NCI-H510A (cell line): ENCODE measurements at places on chromosomes 6 and 20.

GRCh38 chr20:9329355-9330101 is 184.9 kb upstream of the LAMP5 start:
- no peak for DNase-seq

GRCh38 chr6:2855061-2855519 is 13.4 kb upstream of the SERPINB1 start:
- no peak for DNase-seq

DNA sequence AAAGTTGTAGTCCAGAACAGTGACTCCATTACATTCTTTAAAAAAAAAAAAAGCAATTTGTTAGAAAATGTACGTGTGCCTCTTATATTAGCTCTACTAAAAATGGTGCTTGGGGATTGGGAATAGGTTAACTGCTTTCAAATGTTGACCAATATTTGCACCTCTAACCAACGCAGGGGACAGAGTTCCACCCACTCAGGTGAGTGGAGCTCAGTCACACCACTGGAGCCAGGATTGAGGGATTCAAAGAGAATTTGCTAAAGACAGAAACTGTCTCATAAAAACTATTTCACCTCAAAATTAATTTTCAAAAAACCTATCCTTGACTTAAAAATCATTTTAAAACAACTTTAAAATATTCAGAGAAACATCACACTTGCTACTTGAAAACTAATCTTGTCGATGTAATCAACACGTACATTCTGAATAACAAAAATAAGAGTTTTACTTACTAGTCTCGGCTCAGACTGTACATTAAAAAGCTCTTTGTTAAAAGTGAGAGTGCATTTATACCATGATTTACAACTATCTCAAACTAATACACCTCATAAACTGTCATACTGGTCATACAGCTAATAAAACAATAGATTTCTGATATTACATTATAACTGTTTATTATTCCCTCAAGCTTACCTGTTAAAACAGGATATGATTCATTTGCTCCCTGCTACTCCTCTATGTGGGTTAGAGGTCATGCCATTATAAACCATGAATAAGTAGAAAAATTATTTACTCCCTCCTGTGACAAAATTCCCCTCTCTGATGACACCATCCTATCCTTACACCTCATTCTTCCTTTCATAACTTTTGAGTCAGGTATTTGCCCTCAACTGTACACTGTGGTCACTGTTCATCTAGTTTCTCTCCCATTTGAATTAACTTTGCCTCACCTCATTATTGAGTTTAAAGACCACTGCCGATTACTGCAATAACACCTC is 88.6 kb downstream of the PDE10A start:
- no peak for DNase-seq

DNA sequence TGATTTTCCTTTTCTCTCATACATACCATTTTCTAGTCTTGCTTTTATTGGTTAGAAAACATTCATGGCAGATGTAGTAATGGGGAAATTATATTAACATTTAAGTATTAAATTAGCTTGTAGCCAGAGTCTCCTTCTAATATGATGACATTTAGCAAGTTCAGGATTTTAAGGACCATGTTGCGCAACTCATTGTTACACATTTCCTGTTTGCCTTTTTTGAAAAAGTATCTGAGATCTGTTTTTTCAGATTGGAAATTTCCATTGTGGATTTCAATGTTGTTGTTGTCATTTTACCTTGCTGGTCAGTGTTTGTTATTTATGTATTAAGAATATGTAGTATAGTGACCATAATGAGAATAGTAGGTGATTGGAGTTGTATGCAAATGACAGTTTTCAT is 38.7 kb downstream of the CDKAL1 start:
- no peak for DNase-seq

DNA sequence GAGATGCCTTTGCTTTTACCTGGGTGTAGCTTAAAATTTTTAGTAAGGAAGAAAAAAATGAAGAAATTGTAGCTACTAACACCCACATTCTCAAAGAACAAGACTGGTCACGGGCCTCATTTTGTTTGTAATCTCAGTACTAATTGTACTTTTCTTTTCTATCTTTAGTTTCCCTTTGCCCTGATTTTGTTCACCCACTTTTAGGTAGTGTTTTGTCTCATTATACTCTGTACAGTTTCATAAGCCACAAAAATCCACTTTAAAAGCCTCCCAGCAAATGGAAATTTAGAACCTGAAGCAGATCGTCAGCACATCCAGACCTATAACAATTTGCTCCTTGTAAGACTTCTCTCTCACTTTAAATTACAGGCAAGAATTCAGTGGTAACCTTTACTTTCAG is 43.3 kb downstream of the TP53INP2 start:
- DNase-seq = no peak

DNA sequence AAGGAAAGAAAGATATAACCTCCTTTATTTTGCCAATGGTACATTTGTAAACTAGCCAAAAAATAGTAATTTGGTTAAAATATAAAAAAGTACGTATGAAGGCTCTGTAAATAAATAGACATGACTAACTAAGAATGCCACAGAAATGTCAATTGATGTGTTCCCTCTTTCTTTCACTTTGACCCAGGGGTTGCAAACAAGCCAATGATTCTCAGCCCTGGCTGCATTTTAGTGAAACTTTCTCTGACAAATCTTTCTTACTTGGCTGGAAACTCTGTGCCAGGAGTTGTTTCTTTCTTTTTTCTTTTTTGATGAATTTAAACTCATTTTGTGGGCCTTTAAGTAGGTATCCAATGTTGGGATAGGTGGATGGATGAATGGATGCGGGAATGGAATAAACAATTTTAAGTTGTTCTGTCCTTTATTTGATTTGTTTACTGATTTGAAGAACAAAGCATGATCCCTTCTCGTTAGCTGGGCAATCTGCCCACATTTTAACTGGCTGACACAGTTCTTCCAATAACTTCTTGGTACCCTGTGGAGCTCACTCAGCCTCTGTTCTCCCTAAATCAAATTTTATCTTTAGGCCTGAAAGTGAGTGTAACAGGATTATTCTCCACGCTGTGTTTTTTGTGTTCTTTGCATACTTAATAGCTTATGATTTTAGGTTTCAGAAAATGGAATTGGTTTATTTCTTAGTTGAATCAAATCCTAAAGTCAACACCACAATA is 58.6 kb upstream of the GCLC start:
- DNase-seq = no peak

GRCh38 chr20:31606804-31607639 is 1.9 kb downstream of the ID1 start:
- DNase-seq = no peak

DNA sequence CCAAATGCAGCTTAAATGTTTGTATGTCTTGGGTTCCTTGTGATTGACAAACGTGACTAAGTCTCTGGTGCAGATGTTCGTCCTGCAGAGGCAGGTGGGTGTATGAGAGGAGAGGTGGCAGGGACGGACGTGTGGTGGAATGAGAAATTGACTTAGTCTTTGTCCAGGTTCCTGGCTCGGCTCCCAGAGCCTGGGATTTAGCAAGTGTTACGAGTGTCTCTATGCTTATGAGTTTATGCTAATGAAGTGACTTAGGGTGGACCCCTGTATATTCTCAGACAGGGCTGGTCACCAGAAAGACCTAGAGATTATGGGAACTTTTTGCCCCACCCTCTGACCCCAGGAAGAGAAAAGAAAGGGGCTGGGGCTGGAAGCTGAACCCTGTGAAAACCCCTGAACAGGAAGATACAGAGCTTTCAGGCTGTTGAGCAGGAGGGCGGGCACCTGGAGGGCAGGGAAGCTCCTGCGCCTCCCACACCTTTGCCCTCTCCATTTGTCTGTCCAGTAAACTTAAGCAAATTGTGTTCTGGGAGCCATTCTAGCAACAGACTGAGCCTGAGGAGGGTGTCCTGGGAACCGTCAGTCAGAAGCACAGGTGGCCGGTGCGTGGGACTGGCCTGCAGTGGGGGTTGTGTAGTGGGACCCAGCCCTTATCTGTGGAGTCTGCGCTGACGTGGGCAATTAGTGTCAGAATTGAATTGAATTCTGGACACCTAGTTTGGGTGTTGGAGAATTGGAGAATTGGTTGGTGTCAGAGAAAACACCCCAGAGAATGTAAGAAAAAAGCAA is 362.1 kb downstream of the CDH4 start:
- DNase-seq = no peak

GRCh38 chr20:17691758-17692157 is 8.0 kb upstream of the BANF2 start:
- no peak for DNase-seq

DNA sequence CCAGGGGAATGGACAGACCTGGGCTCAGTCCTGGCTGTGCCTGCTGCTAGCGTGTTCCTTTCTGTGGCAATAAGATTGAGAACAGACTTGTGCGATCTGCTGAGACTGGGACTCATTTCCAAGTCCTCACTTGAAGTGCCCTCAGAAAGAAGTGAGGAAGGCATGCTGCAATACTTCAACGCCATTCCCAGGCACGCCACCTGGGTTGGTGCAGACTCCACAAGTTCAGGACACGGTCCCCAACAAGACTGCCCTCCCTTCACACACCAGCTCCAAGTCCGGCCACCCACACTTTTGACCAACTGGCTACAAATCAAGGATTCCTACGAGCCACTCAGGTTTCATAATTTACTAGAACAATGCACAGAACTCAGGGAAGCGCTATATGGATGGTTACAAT is 391.8 kb upstream of the SULF2 start:
- DNase-seq = no peak

GRCh38 chr6:44641344-44642031 is 254.0 kb downstream of the CDC5L start:
- DNase-seq = no peak

GRCh38 chr20:13425381-13426135 is 204.5 kb downstream of the ISM1 start:
- no peak for DNase-seq

DNA sequence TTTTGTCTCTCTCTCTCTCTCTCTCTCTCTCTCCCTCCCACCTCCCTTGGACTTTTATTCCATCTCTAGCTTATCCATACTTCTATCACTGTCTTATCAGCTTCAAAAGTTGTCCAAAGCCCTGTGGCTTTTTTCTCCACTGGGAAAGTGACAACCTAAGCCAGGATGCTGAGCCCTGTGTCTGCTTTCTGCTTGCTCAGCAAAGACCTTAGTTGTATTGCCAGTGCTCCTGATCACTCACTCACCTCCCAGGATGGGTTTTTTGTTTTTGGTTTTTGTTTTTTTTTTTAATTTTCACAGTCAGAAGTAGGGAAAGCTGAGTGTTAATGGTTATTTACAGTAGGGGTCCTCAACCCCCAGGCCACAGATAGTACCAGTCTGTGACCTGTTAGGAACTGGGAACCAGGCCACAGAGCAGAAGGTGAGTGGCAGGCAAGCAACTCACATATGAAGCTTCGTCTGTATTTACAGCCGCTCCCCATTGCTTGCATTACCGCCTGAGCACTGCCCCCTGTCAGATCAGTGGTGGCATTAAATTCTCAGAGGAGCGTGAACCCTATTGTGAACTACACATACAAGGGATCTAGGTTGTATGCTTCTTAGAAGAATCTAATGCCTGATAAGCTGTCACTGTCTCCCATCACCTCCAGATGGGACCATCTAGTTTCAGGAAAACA is 125.0 kb upstream of the ID4 start:
- DNase-seq = no peak

GRCh38 chr6:76708641-76709331 is 636.3 kb upstream of the IMPG1 start:
- no peak for DNase-seq

DNA sequence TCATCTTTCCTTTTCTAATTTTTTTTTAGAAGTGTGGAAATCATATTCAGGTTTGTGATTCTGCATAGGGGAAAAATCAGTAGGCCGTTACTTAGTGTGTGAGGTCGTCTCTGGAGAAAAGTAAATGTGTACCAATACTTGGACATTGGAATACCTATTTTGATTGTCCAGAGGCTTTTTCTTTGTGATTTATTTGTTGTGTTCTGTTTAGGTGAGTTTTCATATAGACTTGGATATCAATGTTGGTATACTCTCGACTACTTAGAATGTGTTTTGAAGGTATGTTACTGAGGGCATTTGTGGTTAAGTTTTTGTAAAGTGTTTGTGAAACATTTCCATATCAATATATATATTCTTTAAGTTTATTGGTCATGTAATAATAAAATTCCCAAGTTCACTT is 2.3 kb downstream of the CD2AP start:
- DNase-seq = no peak

DNA sequence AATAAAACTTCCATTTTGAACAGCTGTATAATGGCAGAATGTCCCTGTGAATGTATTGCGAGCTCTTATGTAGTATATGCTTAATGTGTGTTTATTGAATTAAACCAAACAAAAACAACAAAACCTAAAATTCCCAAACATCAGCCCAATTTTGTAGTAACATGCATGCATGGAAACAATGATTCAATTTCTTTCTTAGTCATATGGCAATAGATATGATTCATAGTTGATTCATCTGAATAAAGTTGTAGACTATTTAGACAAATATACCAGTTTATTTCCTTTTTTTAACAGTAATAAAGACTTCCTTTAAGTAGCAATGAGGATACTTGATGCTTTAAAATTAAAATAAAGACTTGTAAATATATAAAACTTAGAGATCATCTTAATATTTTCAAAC is 670.6 kb downstream of the CD109 start:
- DNase-seq = no peak

DNA sequence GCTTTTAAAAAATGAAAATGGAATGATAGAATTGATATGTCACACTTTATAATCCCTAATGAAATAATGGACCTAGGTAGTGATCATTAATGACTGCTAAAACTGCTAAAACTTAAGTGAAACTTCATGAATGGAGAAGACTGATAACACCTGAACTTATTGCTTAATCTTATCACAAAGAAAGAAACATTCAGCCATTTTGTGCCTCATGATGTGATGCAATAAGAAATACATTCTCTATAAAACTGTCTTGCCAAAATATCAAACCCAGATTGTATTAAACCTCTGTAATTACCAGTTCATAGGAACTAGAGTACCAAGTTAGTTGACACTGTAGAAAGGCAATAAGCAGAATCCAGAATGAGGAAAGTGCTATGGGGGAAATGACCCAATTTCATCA is 54.4 kb upstream of the COL10A1 start:
- no peak for DNase-seq

DNA sequence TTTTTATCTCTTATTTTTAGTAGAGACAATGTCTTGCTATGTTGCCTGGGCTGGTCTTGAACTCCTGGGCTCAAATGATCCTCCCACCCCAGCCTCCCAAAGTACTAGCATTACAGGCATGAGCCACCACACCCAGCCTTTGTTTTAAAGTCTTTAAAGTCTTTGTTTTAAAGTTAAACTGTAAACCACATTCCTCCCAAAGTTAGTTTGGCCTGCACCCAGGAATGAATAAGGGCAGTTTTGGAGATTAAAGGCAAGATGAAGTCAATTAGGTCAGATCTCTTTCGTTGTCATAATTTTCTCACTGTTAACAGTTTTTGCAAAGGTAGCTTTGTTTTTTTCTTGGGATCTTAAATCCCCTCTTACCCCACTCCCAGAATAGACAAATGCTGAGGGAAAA is 63.8 kb downstream of the UBR2 start:
- DNase-seq = no peak

DNA sequence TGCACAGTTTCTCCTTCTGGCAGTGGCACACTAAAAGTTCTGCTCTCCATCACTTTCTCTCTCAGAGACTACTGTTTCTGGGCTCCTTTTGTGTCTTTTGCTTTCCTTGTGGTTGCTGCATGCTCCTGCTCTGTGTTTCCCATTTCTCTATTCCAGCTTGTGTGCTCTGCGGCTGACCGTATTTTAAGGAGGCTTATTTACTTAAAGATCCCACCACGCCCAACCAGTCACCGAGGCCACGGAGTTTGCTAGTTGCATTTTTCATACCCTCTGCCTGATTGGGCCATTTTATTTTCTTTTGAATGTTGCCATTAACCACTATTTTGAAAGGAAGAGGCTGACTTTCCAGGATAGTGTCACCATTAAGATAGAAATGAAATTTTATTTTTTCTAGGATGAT is 626.4 kb upstream of the MMS22L start:
- no peak for DNase-seq
